Activated CD8-positive, alpha-beta T cell treated with anti-CD3 and anti-CD28 coated beads for 36 hours (primary cell): ENCODE measurements at places on chromosomes 12 and 14.

- no peak for DNase-seq
These were observed 159.7 kb upstream of the PRICKLE1 start for GRCh38 chr12:42749239-42749638.

DNA sequence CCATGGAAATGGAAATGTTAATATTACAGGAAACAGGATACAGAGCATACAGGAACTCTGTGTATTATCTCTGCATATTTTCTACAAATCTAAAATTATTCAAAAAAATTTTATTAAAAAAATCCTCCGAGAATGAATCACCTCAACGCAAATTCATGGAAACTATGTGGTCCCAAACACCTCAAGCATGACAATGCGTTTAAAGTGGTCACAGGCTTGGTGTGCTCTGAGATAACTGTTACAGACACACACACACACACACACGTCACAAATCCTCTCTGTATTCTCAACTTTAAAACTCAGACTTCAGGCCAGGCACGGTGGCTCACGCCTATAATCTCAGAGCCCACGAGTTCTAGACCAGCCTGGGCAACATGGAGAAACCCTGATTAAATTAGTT lies 45.3 kb upstream of the MTERF2 start:
- DNase-seq: no peak

GRCh38 chr12:57131896-57132744 lies 3.8 kb downstream of the LRP1 start:
- no peak for DNase-seq

DNA sequence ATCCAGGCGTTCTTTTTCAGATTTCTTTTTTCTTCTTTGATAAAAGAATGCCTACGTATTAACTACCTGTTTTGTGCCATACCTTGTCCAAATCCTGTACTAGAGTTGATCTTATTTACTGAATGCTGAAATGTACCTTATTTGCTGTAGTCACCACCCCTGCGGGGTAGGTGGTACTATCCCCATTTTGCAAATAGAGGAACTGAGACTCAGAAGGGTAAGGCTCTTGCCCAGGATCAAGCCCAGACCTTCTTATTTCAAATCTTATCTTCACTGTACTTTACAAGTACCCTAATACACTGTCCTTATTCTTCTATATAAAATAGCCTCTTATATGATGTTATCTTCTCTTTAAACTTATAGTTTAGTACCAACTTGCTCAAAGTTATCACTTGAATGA lies 206.5 kb downstream of the SLC41A2 start:
- no peak for DNase-seq

- DNase-seq: no peak
These were observed 189.3 kb downstream of the VRK1 start for GRCh38 chr14:96986256-96987085.

DNA sequence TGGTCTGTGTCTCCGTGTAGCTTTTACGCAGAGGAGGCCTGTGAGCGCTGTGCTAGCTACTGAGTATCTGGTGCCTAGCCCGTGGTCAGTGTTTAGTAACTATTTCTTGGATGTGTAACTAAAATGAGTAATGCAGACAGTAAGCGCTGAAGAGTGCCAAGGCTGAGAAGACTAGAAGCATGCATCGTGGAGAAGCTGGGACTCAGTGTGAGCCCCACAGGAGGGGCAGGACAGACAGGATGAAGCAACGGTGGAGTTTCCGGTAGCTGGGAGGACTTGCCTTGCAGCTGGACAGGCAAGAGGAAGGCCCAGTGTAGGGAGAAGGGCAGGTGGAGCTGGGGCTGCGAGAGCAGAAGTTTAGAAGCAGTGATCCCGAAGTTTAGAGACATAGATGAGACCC lies 233.4 kb upstream of the FKBP4 start:
- DNase-seq: no peak

- DNase-seq: no peak
These were observed 114.0 kb downstream of the PRMT8 start for GRCh38 chr12:3604748-3605586.

DNA sequence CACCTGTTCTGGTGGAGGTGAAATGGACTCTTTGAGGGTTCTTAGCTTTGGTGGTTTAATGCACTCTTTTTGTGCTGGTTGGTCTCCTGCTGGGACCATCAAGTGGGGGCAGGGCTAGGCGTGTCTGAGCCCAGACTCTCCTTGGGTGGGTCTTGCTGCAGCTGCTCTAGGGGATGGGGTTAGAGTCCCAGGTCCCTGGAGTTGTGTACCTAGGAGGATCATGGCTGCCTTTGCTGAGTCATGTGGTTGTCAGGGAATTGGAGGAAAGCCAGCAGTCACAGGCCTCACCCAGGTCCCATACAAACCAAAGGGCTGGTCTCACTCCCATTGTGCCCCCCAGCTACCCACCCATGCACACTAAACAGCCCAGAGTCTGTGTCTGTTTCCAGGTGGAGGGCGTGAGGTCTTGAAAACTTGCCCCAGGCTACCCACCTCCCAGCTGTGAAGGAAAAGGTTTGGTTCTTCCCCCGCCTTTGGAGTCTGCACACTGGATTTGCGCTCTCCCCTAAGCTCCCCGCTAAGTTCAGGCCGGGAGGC lies 387.7 kb downstream of the TMTC2 start:
- no peak for DNase-seq

DNA sequence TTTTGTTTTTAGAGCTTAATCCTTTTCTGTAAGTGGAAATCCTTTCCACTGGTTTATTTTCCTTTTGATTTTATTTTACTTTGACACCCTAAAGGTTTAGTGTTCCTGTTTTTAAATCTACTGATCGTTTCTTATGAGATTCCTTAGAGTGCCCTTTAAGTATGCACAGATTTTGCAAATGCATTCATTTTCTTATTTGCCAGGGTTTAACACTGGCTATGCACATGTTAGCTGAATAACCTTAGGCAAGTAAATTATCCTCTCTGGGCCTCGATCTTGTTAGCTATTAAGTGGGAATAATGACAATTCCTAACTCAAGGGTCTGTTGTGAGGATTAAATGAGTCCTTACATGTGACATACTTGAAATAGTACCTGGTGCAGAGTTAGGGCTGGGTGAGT lies 136.0 kb downstream of the BICD1 start:
- no peak for DNase-seq

DNA sequence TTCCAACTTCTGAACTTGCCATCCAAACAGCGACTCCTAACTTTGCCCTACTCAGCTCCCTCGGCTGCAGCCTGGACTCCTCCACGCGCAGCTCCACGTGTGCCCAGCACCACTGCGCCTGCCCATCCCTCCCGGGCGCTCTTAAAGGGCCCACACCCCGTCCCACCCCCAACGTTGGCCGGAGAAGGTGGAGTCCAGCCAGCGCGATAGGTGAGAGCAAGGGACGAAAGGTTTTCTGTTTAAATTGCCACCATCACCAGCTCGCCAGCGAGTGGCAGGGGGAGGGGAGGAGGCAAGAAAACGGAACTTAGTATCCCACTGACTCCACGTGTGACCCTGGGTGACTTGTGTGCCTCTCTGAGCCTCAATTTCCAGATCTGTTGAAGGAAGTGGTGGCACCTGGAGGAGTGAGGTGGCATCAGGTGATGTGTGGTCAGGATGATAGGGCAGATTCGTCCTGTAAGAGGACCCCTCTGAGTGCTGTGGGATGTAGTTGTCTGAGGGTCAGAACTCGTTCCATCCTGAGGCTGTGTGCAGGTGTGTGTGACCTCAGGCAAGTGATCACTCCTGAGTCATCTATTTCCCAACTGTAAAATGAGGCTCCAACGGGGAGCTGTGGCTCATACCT lies 59.7 kb downstream of the TRPV4 start:
- no peak for DNase-seq

DNA sequence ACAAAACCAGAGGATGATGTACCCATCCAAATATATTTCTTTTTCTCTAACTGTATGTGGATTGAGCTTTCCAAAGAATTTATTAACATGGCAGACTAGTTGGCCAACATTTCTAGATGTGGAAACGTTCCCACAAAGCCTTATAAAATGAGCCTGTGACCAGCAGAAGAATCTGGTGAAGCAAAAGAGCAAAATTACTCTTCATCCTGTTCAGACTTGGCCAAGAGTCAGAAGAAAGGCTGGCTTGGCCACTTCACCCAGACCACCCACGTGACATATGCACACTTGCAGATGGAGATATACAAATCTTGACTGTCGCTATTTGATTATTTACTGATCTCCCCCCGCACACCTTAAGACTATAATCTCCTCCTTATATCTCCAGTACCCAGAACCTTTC lies 96.7 kb downstream of the NUAK1 start:
- no peak for DNase-seq

DNA sequence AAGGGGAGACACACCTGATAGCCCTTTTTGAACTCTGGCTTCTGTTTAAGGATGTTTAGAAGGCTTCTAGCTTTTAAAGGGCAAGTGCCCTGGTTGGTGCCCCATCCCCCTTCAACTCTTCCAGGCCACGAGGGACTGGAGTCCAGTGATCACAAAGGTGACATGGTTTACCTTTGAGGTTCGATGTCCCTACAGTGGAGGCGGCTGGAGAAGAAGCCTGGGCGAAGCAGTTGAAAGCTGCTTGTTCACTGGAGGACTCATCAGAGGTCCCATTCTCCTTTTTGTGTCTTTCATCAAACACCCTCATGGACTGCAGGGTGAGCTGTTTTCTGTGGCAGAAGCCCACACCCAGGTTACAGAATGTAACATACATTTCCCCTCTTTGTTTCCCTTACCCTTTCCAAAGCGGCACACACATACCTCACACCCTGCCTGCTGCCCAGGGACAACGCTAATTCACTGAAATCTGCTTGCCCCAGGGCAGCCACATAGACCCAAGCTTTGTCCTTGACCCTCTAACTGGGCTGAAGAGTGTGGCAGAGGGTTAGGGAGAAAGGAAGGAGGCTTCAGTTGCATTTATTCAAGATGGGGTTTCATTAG lies 7.7 kb downstream of the TBX3 start:
- DNase-seq: no peak

- DNase-seq: no peak
These were observed 12.7 kb downstream of the ERP29 start for GRCh38 chr12:112025808-112026375.

DNA sequence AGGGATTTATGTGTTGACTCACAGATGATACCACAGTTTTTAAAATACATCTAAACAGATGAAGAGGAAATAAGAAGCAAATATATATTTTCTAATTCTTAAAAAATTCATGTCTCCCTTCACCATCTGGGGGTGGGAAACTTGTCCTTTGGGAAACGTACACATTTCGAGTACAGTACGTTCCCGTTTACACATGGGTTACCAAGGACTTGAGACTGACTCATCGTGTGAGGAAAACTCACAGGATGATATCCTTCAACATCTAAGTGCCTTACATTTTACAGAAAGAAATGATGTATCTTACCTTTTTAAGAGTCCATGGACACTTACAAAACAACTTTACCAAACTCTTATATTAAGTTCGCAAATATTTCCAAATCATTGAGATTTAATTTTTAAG lies 16.0 kb upstream of the FBLN5 start:
- no peak for DNase-seq

GRCh38 chr12:75177997-75178396 lies 31.6 kb downstream of the KCNC2 start:
- no peak for DNase-seq

DNA sequence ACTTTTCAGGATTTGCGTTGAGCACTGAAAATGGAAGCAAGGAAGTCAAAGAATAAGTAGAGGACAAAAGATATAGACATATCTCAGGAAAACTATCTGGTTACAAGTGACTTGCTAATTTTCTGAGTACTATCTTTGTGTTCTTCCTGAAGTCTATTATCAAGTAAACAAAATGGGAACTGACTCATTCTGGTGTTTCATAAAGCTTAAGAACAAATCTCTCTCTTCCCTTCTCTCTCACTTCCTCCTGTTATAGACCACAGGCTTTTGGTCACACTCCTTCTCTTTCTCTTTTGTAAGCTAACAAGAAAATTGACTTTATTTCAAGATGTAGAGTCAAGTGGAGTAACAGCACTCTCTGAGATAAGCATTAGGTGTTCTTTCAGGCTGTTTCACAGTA lies 406.6 kb upstream of the SYT1 start:
- no peak for DNase-seq

GRCh38 chr12:15005064-15005463 lies 32.2 kb downstream of the PDE6H start:
- no peak for DNase-seq

DNA sequence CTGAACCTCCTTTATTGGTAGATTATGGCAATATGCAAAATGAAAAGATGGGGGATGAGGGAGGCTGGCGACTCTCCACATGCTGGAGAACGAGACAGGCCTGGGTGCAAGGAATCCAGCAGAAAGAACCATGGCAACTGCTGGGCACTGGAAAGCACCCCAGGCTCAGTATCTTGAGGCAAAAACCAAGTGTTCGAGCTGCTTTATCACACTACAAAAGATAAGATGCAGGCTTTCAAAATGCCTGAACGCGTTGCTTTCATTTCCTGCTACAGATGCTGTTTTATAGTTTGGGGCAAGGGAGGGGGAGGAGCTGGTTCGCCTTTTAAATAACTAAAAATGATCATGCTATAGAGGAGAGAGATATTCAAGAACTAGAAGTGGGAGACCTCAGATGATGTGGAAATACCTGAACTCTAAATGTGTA lies 38.9 kb downstream of the NIN start:
- DNase-seq: peak; percentile 58

GRCh38 chr14:99035712-99036610 lies 236.0 kb downstream of the BCL11B start:
- DNase-seq: no peak

DNA sequence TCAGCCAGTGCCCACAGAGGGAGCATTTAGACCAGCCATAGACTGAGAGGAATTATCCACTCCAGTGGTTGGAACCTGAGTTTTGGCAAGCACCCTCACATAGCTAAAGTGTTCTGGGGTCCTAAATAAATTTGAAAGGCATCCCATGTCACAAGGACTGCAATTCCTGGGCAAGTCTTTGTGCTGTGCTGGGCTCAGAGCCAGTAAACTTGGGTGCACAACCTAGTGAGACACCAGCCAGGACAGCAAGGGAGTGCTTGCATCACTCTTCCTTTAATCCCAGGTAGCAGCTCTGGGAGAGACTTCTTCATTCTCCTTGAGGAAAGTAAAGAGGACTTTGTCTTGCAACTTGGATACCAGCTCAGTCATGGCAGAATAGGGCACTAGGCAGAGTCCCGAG lies 142.0 kb upstream of the FSCB start:
- no peak for DNase-seq

GRCh38 chr12:99131751-99132199 lies 486.7 kb downstream of the APAF1 start:
- DNase-seq: no peak

- DNase-seq: no peak
These were observed 9.7 kb downstream of the VRK1 start for GRCh38 chr14:96806836-96807235.

DNA sequence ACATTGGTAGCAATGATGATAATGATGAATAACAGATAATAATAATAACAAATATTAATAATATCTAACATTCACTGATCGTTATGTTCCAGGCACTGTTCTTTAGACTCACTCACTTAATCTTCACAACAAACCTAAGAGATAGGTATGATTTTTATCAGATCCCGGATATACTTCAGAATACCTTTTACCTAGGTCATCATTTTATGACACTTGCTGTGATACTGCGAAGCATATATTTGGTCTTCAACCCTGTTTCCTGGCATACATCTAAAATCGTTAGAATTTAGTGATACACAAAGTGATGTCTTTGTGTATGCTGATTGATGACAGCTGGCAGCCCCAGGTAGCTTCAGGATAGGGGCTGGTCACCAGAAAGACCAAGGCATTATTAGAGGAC lies 46.1 kb downstream of the SLC41A2 start:
- no peak for DNase-seq
